Lung microvascular endothelial cell (primary cell): ENCODE measurements at places on chromosomes 3 and 15.

- no peak for DNase-seq
Observed at GRCh38 chr15:66403323-66403722, 16.6 kb downstream of the MAP2K1 start.

GRCh38 chr3:10474847-10475246, 30.5 kb downstream of the ATP2B2 start:
- DNase-seq, result no peak

GRCh38 chr3:195133462-195133861, 137.5 kb downstream of the XXYLT1 start:
- no peak for DNase-seq

- DNase-seq, result no peak
Observed at GRCh38 chr3:148641722-148642121, 56.0 kb upstream of the AGTR1 start.

DNA sequence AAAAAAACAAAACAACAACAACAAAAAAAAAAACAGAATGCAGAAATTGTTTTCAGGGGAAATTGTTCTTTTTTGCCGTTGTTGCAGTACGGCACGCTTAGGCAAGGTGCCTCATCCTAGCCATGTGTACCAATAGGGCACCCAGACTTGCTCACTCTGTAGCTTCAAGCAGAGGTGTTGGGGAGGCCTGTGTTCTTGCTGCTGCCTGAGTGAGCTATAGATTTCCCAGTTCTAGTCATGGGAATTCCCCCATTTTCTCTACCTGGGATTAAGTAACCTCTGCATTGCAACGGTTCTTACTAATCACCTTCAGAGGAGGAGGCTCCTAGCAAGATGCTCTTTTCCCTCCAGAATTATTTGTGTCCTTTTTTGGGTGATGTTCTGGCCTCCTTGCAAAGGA, 12.9 kb upstream of the PARL start:
- DNase-seq, result no peak

DNA sequence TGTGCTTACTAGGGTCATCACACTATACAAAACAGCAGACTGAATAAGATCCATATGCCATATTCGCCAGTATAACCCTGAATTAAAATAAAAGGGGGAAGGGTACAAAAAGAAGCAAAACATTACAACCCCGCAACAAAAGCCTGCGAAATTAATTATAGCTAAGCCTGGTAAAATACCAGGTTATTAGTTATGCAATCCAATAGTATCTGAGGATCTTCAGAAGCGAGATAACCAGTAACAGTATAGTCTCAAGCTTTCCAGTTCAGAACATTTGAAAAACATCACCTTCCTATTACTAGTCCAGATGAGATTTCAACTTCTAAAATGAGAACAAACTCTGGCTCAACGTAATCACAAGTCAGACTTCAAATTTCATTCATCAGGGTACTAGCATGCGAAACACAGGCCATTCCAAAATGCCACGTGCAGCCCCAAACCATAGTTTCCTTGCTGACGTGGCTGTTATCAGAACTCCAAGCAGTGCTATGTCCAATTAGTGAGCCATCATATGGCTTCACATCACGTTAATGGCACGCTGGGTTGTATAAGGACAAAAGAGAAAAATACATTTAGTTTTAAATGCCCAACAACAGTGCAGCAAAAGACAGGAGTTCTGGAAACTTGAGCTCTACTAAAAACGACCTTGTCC, 1.1 kb downstream of the SSR3 start:
- DNase-seq, result peak; percentile 62

DNA sequence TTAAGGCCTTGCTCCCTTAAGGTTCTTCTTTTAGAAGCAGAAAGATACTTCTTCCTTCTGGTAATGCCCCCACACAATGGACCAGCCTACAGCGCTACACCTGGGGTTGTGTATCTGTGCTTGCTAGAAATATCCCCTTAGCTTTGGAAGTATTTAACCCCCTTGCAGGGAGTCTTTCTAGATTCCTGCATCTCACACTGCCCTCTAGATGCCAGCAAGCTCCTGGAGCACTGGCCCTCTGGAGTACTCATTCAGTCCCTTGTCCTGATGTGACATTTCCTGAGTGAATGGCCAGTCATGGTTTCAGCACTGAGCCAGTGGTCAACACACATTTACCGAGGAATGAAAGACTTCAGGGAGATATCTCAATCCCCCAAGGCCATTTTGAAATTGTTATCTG, 30.4 kb upstream of the RBP2 start:
- no peak for DNase-seq

- DNase-seq, result peak; percentile 70
Observed at GRCh38 chr15:39786447-39787056, 3.9 kb upstream of the FSIP1 start.

DNA sequence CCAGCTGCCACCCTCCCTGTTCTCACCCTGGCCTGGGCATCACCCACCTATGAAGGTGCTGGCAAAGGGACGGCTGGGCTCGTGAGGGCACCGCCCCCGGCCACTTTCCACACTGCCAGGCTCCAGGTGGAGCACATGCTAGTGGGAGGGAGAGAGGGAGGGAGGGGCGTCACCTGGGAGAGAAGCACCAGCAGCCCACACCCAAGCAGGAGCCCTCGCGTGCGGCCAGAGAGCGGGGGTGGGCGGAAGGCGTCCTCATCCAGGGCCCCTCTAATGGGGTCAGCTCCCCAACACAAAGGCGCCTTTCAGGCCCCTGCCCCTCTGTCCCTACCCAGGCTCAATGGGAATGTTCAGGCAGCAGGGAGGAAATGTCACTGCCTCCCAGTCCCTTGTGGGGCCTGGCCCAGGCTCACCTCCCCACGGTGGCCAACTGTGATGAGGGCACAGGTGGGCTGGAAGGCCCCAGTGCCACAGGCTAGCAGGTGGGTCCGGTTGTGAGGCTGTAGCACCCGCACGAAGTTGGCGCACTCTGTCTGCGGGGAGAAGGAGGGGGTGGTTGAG, 3.1 kb downstream of the SEMA3G start:
- DNase-seq, result no peak

- DNase-seq, result no peak
Observed at GRCh38 chr3:1783995-1784394, 314.7 kb upstream of the CNTN4 start.

DNA sequence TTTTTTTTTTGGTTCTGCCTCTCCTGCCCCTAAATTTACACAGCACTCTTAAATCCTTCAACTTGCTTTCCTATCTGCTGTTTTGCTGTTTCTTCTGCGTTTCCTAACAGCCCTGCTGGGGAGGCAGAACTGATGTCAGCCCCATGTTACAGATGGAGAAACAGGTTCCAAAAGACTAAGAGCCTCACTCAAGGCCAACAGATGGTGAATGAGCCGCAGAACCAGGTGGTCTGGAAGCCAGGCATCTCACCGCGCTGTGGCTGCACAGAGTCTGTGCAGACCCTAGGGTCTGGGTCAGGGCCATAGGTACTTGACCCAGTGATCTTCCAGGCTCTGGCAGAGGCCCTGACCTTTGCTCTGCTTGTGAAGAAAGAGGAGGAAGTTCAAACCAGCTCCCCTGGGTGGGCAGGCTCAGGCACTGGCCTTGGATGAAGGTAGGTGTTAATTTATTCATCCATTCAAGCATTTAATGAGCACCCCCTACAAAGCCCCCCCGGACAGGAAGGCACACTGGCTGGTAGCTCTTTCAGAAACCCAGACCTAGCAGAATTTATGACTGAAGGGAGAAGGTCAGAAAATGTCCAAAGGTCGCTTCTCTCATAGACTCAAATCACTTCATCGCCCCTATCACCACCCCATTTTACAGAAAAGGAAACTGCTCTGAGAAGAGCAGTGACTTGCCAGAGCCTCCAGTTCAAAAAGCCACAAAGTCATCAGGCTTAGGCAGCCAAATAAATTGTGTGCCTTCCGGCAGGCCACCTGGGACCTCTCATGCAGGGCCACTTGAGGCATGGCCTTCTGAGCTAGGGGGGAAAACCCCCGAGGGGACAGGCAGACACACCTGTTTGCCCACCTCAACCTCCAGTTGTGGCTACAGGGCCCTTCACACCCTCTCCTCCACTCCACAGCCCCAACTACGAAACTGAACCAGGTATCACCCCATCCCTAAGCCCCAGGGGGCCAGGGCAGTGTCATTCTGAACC, 2.7 kb downstream of the CHDH start:
- DNase-seq, result no peak

DNA sequence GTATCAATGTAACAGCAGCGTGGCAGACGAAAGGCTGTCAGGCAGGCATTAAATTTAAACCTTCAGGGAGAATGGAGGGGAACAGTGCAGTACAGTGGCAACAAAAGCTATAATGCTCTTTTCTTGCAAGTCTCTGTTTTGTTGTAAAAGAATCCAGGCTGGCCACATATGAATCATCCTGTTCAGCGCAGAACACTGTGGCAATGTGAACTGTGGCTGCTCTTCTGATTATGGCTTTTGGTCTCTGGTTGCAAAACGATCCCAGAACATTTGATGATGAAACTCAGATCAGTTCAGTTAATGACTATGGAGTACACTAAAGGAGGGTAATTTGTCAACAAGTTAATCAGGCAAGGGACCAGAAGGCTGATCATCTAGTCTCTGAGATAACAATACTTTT, 219.7 kb upstream of the SGO1 start:
- DNase-seq, result no peak

DNA sequence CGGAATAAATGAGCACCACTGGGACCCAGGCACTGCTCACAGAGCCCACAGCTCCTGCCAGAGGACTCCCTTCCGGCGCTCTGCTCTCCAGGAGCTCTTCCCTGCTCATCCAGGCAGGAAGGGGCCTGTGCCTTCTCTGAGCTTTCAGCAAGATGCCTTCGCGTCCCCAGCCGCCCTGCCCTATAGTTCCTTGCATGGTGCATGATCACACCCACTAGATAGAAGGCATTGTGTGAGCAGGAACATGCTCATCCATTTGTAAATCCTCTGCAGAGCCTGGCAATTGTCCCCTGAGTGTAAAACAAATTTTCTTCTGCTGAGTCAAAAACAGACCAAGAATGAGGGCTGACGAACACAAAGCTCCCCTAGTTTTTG, 181.6 kb downstream of the MEGF11 start:
- no peak for DNase-seq

DNA sequence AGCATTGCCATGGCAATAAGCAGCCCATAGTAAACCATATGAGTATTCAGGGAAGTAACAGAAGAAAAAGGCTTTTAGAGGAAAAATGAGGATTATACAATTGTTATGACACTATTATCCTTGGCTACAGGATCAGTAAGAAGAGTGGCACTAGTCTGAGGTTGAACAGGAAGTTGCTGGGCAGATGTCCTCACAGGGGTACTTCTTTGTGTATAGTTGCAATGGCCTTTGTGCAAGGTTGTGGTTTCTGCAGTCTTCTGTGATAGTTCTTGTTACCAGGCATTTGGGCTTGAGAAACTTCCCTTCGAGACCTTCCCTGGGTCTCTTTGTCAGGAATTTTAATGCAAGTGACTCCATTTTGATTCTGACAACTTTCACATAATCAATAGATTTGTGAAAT, 100.6 kb upstream of the ATP11B start:
- DNase-seq, result no peak

- no peak for DNase-seq
Observed at GRCh38 chr3:37968813-37969595, 21.6 kb upstream of the VILL start.

DNA sequence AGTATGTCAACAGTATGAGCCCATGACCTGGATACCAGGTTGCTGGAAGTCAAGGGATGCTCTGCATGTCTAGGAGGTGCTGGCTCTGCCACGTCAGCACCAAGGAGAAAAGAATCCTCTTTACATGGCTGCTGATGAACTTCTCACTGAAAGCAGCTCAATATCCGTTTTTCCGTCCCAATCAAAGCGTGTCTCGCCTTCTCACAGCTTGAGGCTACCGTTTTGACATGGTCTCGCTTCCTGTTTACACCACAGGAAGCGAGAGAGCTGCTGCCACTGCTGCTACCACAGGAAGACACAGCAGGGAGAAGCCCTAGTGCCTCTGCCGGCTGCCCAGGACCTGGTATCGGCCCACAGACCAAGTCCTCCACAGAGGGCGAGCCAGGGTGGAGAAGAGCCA, 27.3 kb downstream of the STARD5 start:
- peak; percentile 43 for DNase-seq

DNA sequence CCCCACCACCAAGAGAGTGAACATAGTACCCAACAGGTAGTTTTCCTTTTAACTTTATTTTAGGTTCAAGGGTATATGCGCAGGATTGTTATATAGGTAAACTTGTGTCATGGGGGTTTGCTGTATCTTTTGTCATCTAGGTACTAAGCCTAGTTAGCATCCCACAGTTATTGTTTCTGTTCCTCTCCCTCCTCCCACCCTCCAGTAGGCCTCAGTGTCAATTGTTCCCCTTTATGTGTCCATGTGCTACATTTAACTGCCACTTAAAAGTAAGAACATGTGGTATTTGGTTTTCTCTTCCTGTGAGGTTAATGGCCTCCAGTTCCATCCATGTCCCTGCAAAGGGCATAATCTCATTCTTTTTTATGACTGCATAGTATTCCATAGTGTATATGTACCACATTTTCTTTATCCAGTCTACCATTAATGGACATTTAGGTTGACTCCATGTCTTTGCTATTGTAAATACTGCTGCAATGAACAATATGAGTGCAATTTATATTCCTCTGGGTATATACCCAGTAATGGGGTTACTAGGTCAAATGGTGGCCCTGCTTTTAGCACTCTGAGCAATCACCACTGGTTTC, 66.2 kb downstream of the ST3GAL6 start:
- no peak for DNase-seq

DNA sequence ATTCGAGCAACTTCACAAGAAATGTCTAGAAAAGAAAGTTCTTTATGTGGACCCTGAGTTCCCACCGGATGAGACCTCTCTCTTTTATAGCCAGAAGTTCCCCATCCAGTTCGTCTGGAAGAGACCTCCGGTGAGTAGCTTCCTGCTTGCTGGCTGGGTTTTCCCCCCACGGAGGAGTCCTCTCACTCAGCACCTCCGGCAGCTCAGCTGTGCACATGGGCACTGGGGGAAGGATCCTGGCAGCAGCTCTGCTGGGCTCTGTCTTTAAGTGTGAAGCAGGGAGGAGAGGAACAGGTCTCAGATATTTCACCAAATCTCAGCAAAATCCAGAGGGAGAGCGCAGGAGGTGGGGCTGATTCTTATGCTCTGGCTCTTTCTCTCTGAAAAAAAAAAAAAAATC, 684 bp downstream of the CAPN3 start:
- no peak for DNase-seq

GRCh38 chr3:120420360-120420759, 30.4 kb downstream of the FSTL1 start:
- DNase-seq, result no peak

- DNase-seq, result no peak
Observed at GRCh38 chr3:152299249-152299976, 30.7 kb downstream of the MBNL1 start.
